NCI-H774 (cell line): ENCODE measurements at places on chromosomes 4 and X.
A peak's percentile ranks its signal among the peaks of the same experiment; 100 is the strongest.

DNA sequence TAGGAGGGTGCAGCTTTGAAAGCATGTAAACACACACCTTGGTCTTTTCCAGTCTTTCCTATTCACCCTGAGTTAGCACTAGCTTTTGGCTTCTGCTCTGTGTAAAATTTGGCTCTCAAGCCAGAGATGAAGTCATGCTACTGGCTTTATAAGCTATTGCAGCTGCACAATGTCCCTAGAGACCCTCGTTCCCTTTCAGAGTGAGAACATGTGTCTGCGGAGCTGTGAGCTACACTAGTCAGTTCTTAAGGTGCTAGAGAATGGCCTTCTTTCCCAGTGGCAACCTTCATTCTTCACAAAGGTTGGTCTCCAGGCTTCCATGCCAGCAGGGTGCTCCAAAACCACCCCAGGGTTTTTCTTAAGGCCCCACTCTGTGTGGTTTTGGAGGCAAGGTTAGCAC lies 199.1 kb downstream of the SPATA18 start:
- DNase-seq = no peak

DNA sequence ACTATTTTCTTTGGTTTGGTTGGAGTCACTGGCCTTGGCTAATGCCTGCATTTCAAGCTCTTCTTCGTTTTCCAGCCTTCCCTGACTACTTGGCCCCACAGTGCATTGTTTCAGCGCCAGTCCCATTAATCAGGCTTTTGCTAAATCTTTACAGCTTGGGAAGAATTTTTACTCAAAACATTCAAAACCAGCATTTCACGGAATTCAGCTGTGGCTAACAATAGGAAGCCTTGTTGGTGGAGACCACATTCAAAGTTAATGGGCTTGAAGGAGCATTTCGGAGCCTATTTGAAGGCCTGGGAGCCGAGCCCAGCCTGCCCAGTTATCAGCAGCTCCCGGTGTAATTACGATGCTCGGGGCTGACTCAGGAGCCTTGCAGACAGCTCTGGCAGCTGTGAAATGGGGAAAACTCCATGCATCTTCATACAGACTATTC lies 30.8 kb upstream of the VCX2 start:
- no peak for DNase-seq

DNA sequence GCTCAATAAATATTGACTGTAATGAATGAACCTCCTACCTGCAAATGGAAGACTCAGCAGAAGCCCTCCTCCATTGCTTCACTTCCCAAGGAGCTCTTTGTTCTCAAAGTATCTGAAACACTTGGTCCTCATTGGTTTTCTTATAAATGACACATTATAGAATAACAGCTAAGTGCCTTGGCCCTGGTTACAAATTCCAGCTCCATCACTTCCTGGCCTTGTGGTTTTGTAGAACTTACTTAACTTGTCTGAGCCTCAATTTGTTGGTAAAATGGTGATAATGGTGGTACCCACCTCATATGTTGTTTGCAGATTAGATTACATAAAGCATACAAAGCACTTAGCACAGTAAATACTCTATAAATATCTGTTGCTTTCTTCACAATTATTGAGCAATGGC lies 25.2 kb upstream of the SMIM20 start:
- no peak for DNase-seq

DNA sequence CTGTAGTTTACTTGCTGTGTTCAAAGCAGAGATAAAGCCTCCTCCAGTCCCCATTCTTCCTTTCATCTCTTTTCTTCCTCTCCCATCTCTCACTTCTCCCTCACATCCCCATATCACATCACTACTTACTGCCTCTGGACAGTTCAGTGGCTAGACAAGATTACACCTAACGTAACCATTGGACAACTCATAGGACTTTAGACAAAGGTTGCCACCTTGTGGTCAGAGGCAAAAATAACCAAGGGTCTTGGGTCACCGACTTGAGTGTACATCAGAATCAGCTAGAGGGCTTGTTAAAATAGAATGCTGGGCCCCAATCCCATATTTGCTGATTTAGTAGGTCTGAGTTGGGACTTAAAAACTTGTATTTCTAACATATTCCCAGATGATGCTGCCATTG lies 109.3 kb upstream of the DGKK start:
- DNase-seq = peak; percentile 3

- no peak for DNase-seq
Measured at GRCh38 chr4:102525504-102525903, 24.3 kb downstream of the NFKB1 start.
